Cortex of kidney (tissue), 1 donor: ENCODE measurements at places on chromosomes 5 and 9.

DNA sequence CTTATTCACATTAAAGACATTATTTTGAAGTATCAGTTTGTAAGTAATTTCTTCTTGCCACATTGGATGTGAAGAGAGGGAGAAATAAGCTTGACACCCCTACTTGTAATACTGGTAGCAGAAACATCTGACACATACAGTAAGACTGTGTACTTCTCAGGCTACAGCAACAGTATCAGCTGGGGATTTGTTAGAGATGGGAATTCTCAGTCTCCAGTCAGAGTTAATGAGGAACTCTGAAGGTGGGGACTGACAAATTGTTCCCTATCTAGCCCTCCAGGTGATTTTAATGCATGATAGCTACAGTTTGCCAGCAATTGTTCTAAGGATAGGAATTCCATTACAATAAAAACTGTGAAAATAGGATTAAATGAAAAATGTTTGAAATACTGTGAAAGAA lies 524.8 kb downstream of the PRR16 start:
- no peak for DNase-seq

- DNase-seq = no peak
Observed at GRCh38 chr9:122360891-122361290, 9.9 kb upstream of the PTGS1 start.

DNA sequence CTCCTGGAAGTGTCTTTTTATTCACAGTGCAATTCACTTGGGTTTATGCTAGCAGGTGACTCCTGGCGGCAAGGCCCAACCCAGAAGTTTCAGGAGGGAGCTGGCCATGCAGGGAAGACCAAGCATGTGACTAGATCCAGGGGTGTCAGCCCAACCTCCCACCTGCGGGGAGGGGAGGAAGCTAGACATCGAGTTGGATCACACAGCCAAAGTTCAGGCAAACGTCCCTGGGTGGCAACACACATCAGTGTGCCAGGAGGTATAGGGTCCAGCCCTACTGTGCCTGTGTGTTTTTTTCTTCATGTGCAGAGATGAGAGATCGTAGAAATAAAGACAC lies 25.3 kb downstream of the PNPLA7 start:
- no peak for DNase-seq

GRCh38 chr5:36301858-36302603 lies at the start of gene RANBP3L:
Gene RANBP3L (minus strand): TSS chr5:36301902. CDS start chr5:36301416, 486 bp downstream.
- no peak for DNase-seq

DNA sequence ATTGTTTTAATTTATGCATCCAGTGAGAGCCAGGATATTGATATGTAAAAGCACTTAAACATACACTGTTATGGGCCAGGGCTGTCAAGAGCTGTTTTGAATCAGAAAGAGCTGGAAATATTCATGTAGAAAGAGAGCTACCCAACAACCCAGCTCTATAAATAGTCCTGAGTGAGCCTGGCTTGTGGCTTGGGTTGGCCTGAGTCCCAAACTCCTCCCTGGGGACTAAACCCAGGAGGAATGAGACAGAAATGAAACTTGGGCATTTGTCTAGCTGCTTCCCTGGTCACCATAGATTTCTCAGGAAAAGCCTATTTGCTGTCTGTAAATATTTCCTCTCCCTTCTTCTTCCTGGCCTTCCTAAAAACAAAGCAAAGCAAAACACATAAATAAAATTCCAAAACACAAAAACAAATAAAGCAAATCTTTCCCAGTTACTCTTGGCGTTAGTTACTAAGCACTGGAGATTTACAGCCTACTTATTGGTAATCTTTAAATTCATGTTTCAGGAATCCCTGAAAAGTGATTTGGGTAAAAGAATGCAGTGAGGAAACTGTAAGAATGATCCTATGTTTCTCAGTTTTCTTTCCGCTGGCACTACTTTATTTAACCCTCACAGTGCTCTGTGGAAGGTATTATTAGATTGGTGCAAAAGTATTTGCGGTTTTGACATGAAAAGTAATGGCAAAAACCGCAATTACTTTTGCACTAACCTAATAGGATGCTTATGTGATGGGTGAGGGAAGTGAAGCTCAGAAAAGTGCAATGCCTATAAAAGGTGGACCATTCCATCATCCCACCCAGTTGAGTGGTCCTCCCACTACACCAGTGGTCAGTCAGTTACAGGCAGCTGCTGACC lies 111.8 kb downstream of the CARTPT start:
- no peak for DNase-seq

DNA sequence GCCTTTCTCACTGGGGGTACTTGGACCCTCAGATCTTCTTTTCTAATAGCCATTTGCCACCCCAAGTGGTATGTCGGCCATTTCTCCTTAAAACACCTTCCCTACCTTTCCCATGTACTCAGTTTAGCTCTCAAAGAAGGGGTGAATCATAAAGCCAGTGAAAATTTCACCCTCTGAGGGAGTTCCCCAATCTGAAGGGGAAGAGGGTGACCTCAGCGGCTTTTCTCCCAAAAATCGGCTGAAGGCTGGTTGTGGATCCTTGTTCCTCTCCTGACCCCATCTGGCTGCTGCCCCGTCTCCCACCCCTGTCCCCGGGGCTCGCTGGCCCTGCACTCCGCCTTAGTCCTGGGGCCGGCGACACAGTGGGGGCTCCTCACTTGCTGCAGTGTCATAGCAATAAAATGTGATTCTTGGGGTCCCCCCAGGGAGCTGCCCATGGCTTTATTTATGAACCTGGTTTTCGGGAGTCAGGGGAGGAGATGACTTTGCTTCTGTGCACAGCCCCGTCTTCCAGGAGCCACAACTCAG lies 17.3 kb upstream of the LTC4S start:
- DNase-seq = no peak

DNA sequence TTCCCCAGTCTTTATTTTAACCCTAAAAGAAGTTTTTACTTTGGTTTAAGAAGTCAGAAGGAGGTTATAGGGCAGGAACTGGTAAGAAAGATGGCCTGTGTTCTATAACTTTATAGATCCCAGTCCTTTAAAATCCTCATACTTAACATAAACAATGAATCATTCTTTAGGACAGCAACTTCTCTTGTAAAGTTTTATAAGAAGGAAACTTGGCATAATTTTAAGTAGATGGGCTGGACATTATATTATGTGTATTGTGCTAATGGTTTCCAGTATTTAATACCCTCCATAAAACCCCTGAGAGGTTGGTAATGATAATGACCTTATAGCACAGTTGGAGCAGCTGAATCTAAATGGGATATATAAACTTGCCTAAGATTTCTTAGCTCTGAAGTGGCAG lies 247.2 kb downstream of the FAM170A start:
- no peak for DNase-seq

DNA sequence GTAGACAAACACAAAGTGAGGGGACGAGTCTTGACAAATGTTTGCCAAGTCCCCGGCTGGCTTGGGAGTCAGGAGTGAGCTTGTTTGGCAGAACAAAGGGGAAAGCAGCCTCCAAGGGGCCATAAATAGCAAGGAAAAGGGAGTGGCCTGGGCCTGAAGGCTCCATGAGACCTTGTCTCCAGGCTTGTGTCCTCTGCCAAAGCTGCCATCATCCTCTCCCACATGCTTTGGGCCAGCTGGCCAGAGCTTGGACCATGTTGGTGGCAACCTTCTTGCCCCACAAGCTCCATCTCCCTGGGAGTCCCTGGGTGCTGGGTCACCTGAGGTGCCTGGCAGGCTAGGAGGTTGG lies 13.3 kb upstream of the PITX1 start:
- DNase-seq = no peak

GRCh38 chr5:17302106-17302505 lies 84.7 kb downstream of the BASP1 start:
- DNase-seq = no peak

DNA sequence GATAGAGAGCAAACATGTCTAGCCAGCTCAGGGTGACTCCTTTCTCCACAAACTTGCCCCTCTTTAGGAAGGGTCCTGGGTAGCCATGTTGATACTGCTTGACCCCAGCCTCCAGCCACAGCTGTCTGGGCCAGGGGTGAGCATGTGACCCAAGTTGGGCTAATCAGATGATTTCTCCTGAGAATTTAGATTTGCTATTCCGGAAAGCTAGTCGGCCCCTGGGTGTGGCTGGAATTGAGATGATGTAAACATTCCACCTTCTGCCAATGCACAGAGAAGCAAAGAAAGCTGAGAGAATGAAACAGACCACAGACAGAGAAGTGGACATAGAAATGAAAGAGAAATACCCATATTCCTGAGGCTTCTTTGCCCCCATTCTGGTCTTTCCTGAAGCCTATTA lies 17.8 kb upstream of the B4GALT1 start:
- DNase-seq = no peak

DNA sequence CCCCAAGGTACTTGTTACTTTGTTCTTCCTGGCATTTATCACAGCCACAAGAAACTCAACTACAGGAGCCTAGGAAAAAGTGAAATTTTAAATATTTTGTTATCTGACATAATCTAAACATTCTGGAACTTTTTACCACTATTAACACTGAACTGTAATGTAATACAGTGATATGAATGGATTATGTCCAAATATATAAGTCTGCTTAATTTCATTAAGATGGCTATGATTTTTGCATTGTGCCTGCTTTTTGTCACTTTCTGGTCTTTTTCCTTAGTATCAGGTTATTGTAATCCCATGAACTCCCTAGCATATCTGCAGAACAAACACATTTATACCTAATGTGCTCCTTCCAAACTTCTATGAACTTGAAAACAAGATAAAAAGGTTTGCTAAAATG lies 35.8 kb downstream of the PJA2 start:
- no peak for DNase-seq

DNA sequence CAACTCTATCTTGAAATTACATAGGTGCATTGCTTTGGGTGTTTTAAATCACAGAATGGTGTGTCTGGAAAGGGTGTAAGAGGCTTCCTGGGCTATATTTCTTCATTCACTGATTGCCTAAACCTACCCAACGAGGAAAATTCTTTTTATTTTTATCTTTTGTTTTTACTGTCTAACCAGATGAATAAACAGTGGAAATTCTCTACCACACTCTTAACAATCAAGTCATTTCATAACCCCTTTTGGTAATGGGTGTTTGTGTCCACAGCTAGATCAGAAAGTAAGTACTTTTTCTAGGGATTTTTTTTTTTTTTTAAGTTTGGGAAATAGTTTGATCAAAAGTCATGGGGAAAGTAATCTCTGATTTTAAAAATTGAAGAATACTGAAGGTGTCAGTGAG lies 27.6 kb upstream of the C5orf47 start:
- DNase-seq = no peak

DNA sequence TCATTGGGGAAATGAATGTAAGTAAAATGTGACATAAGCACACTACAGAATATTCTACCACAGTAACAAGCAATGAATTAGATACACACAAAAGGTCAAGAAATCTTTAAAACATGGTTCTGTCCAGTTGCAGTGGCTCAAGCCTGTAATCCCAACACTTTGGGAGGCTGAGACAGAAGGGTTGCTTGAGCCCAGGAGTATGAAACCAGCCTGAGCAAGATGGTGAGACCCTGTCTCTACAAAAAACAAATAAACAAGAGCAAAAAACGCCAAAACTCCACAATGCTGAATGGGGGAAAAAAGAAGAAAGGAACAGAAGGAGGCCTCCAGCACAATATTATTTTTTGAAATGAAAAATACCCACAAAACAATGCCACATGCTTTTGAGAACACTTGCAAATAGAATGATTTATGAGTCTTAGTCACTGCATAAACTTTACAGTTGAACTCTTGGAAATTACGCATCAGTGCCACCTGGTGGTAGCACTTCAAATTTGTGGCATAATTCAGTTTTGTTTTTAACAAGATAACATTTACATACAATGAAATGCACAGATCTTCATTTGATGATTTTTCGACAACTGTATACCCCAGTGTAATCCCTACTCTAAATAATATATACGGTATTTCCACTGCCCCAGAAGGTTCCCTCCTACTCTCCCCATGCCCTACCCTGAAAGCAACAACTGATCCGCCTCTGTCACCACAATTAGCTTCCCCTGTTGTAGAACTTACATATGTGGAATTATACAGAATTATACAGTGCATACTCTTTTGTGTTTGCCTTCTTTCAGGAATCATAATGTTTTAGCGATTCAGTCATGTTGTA lies 14.4 kb upstream of the SPINK4 start:
- DNase-seq = no peak

GRCh38 chr5:143355710-143356109 lies 47.8 kb downstream of the NR3C1 start:
- DNase-seq = no peak

GRCh38 chr9:121735065-121735792 lies 83.8 kb downstream of the DAB2IP start:
- DNase-seq = no peak

DNA sequence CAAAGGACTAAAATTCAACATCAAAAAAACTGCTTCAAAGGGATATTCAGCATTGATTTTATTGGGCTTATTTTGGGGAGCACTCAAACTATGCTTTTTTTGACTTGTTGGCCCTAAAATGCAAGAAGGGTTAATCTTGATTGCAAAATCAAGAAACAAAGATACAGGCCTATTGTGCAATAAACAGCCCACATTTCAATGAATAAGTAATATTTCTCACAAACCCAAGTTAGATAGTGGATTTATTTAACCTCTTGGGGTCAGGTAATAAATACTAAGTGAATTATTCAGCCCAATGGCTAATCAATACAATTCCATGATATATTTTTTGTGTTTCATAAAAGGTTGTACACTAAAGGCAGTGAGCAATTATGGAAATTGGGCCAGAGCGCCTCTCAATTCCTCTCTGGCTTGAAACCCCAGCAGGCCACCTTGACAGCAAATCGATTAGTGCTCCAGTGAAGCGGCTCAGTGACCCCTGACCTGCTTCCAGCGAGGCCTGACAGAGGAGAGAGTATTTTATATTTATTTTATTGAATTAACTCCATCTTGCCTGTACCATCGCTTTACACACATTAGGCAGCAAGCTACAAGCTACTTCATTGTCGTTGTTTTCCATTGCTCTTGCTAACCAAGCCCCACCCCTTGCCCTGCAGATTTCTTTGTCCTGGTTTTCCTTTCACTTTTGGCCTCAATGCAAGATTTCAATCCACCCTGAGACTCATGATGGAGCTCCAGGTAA lies 65.5 kb downstream of the EBF1 start:
- DNase-seq = no peak

DNA sequence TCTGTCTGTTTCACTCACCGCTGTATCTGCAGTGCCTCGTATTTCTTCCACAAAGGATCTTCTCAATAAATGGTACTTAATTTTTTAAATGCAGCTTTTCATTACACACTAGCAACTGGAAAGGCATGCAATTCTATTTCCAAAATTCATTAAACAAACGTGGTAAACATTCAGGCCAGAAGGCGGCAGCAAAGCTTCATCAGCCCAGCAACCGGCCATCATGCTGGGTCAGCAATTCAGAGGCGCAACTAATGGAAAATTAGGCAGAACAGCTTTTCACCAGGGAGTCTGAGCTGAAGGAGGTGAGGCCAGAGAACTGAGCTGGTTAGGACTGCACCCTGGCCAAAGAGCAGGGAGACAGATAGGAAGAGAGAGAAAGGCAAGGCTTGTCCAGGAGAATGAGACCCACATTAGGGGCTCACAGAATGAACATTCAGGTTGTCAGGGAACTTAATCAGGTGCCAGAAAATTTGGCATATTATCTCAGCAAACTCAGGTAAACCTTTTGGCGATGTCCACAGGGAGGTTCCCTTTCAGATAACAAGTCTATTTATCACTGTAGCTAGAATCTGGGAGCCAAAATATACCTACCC lies 17.7 kb upstream of the RNF180 start:
- no peak for DNase-seq

GRCh38 chr5:35884191-35884769 lies 27.6 kb downstream of the IL7R start:
- DNase-seq = no peak

- no peak for DNase-seq
Observed at GRCh38 chr5:142748132-142748531, 22.0 kb upstream of the ARHGAP26 start.

- no peak for DNase-seq
Observed at GRCh38 chr5:92402045-92402444, 1018.9 kb upstream of the ARRDC3 start.

GRCh38 chr5:128844354-128844923 lies 120.8 kb upstream of the SLC27A6 start:
- no peak for DNase-seq
